ENCODE measurements at places on chromosomes 1 and 21.
A peak's percentile ranks its signal among the peaks of the same experiment; 100 is the strongest.

- no peak for DNase-seq
Observed at GRCh38 chr1:42848823-42849537, 2.6 kb downstream of the ZNF691 start.

DNA sequence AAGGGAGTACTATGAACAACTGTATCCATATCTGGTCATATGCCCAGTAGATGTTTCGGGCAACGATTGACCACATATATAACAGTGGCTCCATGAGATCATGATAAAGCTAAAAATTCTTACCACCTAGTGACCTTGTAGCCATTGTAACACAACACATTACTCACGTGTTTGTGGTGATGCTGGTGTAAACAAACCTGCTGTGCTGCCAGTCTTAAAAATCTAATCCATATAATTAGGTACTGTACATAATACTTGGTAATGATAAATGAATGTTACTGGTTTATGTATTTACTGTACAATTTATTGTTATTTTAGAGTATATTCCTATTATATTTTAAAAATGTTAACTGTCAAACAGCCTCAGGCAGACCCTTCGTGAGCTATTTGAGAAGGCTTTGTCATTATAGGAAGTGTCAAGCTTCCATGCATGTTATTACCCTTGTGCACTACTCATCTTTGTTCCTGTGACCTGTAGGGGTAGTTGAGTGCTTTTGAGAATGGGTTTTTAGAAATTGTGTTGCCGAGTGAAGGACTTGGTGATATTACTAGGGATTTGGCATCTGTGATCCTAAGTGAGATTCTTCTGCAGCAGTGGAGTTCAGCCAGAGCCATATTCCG is 23.6 kb downstream of the DIP2A start:
- no peak for DNase-seq

DNA sequence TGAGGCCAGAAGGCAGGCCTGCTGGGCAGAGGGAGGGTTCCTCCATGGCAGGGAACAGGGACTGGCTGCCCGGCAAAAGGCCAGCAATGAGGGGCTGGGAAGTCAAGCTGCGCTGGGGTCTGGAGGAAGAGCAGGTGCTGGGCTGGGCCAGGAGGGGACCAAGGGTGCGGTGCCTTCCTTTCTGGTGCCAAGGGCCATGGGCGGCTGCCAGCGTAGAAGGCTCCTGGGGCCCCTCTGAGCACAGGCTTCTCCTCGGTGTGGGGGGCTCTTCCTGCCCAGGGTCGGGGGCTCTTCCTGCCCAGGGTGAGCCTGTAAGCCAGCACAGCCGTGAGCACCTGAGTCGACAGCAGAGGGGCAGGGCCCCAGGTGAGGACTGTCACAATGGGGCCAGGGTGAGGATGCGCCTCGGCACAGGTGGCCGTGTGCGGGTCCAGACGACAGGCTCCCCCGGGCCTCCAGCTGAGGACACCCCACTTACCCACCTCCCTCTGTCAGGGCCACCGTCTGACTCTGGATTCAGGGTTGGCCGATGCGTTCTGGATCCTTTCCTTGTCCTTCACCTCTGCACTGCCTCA is 10.7 kb upstream of the DNMT3L start:
- DNase-seq, result no peak

- no peak for DNase-seq
Observed at GRCh38 chr1:214014730-214015129, 27.0 kb downstream of the PROX1 start.

- no peak for DNase-seq
Observed at GRCh38 chr21:18248171-18248570, 3.5 kb downstream of the CHODL start.

GRCh38 chr1:180267761-180268555 is 37.9 kb downstream of the LHX4 start:
- DNase-seq, result no peak

DNA sequence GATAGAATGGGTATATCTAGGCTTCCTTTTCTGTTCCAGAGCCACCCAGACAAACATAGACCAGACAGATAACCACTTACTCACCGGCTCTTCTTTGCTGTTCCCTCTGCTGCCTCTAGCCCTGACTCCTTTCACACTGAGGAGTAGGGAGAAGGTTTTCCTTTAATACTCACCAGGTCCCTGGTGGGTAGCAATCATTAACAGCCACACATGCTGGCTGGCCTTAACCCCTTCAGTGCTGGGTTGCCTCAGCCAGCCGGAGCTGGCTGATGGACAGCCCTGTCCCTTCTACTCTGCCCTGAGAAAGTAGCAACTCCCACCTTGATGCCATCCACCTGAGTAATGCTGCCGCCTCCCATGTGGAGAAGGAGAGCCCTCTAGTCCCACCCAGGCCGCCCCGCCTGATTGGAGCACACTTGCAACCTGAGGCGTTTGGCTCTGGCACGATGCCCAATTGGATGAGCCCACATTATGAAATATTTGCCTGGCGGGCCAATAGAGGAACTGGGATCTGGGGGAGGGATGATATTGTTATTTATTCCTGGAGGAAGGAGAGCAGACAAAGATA is 71.6 kb downstream of the PLEKHA6 start:
- peak; percentile 92 for DNase-seq

- DNase-seq, result no peak
Observed at GRCh38 chr1:243799908-243800307, 50.1 kb downstream of the AKT3 start.

- peak; percentile 87 for DNase-seq
Observed at GRCh38 chr1:109776911-109777310, 13.2 kb upstream of the EPS8L3 start.

Data from NCI-H446 (cell line).